ENCODE measurements at places on chromosomes 2 and 18.

GRCh38 chr18:11327391-11328009 is 178.1 kb upstream of the PIEZO2 start:
- DNase-seq, result no peak

GRCh38 chr2:121527009-121527682 is 3.5 kb upstream of the RNU4ATAC start:
- no peak for DNase-seq

DNA sequence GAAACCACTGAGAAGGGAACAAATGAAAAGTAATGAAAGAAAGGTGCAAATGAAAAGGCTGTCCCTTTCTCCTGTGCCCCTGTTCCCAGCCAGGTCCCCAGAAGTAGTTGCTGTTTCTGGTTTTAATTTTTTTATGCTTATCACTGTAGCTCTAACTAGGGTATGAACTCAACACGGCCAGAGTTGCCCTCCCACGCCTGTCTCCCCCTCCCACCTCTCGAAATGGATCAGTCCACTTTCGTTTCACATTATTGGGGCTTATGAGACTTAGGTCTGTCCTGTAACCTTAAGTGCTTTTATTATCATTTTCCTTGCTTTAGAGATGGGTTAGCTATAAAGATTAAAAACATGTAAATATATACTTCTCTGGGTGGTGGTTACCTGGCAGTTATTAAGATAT is 8.6 kb downstream of the RBFA start:
- no peak for DNase-seq

DNA sequence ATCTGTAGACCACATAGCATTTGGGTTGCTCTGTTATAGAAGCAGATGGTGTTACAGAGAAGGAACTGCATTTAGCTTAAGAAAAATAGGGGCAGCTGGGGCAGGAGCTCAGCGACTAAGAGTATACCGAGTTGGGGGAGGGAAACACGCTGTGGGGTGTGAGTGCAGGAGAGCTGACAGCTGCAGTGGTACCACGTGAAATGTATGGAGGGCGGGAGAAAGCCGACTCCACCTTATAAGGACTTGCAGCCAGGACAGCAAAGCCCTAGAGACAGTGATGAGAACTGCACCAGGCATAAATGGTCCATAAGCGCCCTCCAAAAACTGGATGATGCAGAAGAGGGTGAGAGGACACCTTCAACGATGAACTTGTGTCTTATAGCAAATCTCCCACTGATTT is 237.6 kb downstream of the PRKCE start:
- no peak for DNase-seq

- no peak for DNase-seq
Measured at GRCh38 chr2:24816404-24816803, 23.2 kb downstream of the CENPO start.

DNA sequence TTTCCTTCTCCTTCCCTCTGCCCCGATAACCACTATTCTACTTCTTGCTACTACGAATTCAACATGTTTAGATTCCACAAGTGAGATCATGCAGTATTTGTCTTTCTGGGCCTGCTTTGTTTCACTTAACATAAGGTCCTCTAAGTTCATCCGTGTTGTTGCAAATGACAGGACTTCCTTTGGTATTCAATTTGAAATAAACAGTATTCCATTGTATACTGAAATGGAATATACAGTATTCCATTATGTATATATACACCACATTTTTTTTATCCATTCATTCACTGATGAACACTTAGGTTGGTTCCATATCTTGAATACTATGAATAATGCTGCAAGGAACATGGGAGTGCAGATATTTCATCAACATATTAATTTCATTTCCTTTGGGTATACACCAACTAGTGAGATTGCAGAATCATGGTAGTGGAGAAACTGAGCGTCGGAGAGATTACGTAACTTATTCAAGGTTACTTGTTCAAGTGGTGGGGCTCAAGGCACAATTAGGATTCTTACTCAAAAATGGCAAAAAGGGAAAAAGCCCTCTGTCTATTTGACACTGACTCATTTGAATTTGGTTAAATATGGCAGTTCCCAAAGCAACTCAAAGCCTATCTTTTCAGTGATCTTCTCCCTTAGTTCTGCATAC is 85.1 kb downstream of the CHN1 start:
- no peak for DNase-seq

- no peak for DNase-seq
Measured at GRCh38 chr2:111157071-111157661, 36.5 kb downstream of the BCL2L11 start.

DNA sequence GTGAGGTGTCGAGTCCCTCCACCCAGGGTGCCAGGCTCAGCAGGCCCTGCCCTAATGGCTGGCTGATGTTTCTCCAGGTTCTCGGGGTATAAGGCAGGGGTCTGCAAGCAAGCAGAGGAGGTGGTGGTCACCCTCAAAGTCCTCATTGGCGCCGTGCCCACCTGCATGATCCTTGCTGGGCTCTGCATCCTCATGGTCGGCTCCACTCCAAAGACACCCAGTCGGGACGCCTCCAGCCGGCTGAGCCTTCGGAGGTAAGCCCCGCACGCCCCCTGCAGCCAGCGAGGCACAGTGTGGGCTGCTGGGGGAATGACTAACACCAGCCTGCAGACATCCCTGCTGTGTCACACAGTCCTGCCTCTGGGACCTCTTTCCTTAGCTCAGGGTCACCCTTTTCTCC is 14.1 kb downstream of the MFSD2B start:
- no peak for DNase-seq

- no peak for DNase-seq
Measured at GRCh38 chr18:55310863-55311262, 277.1 kb downstream of the TCF4 start.

- no peak for DNase-seq
Measured at GRCh38 chr2:224219781-224220180, 180.7 kb upstream of the SERPINE2 start.

DNA sequence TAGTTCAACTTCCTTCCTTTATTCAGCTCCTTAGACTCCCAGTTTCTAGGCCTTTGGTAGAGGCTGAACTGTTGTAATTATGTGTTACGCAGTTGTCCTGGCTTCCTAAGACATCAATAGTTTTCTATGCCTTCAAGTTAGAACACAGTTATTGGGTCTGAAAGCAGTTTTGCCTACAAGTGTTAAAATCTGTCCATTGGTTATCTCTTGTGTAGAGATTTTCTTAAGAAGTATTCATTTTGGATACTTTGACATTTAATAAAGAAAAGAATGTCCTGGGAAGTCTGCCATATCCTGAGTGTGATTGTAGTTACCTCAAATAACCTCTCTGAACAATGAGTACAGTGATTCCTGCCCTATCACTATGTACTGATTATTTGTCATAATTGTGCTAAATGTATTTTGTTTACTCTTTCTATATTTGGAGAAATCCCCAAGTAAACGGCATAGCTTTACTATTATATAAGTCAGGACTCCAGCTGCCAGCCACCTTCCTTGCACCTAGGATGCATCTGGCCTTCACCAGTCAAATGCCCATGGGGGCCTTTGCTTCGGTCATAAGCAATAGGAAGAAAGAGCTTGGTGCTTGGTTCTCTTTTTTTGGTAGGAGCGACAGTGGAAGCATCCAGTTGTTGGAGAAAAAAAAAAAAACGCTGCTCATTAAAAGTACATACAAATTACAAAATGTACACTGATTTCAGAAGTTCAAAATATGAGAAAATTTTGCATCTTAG is 449.5 kb upstream of the PKDCC start:
- DNase-seq, result peak; percentile 24

- no peak for DNase-seq
Measured at GRCh38 chr2:54568876-54569321, 112.8 kb downstream of the SPTBN1 start.

DNA sequence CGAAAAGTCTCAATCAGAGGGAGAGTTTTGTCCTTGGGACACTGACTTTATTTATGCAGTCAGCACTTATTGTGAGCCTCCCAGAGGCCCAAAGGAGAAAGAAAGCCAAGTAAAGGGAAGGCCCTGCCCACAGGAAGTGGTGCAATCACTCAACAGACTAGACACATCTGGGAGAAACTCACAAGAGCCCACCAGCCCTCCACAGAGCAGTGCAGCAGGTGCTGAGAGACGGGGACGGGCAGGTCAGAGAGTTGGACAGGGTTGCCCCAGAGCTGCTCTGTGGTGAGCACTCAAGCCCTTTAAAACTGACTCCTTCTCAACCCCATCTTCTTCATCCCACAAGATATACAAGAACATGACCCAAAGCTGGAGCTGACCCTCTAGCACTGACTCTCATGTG is 96.0 kb downstream of the TFCP2L1 start:
- no peak for DNase-seq

GRCh38 chr2:64410671-64411070 is 43.3 kb upstream of the LGALSL start:
- no peak for DNase-seq

GRCh38 chr2:27431395-27431794 is 3.0 kb downstream of the NRBP1 start:
- no peak for DNase-seq

DNA sequence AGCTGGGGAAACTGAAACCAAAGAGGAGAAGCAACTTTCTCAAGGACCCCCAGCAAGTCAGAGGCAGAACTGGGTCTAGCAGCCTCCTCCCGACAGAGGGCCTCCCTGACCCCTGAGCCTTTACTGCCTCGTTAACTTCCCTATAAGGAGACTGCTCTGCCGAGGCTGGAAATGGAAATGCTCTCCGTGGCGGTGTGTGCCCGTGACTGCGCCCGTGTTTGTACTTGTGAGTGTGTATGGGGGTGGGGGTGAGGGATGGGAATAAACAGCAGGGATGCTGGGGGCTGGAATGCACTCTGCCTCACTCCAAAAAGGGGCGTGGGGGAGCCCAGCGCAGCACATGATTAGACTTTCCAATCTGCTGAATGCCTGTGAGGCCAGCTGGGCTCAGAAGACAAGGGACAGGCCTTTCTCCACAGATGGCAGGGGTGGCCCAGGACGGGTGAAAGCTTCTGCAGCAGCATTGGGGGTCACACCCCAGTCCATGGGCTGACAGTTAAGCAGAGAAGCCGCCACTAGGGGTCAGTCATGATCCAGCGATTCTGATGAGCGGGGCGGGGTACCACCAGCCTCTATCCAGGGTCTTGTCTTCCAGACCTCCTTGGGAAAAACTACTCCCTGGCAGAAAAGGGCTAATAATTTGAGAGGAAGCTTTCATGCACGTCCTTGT is 26.8 kb downstream of the MPHOSPH10 start:
- peak; percentile 56 for DNase-seq

- no peak for DNase-seq
Measured at GRCh38 chr2:69817729-69818501, 11.5 kb upstream of the GMCL1 start.

DNA sequence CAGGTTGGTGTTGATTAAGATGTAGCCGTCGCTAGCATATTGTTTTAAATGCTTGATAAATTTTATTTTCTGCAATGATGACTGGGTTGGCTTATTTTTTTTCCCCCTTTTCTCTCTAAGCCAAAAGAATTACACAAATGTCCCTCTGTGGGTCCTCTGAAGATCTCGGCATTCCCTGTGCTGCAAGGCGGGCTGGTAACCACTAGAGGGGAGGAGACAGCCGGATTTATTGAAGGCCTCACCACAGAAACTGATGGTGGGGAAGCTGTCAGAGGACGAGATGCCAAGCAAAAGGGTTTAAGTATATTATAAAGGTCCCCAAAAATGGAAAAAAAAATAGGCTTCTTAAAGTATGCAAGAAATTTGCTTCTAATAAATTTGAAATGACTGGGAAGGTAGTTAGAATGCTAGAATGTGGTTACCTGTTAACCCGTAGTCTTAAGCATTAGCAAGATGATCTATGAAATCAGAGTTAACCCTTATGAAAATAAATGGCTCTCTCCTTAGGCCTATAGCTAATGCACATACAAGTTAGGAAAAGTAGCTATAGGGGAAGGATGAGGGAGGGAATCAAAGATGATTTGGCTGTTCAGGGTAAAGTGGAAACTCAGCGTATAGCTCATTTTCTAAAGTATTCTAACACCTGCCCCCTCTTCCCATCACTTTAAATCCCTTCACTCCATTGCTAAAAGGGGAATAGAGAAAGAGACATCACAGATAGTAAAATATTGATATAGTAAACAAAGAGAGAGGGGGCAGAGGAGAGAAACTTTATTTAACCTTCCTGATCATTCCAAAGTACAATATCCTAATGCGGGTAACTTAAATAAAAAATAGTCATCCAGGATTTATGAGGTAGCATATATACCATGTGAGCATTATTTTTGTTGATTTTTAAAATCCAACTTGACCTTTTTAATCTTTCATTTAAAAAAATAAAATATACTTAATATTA is 894.5 kb upstream of the POU3F3 start:
- peak; percentile 19 for DNase-seq

GRCh38 chr2:68839260-68839833 is 31.9 kb downstream of the BMP10 start:
- DNase-seq, result no peak

DNA sequence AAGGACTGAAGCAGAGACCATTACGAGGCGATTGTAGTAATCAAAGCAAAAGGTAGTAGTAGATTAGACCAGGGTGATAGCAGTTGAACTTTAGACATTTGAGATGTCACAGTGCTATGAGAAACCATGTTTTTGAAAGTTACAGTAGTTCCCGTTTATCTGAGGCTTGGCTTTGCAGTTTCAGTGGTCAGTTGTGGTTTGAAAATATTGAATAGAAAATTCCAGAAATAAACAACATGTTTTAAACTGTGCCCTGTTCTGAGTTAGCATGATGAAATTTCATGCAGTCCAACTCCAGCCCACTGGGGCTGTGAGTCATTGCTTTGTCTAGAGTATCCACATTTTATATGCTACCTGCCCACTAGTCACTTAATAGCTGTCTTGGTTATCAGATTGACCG is 47.5 kb downstream of the ZNF638 start:
- DNase-seq, result no peak

DNA sequence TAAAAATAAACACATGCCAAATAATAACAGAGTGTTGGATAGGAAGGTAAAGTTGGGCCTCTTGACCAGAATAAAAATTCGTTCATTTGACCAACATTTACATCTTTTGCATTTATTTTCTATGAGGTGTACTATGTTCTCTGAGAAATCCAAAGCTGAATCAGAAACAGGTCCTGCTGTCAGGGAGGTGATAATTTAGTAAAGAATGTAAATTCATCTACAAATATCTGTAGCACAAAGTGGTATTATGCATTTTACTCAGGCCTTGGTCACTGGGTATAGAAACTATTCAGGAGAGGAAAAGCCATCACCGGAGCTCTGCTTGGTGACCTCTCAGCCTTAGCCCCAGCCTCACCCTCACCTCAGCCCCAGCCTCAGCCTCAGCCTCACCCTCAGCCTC is 208.9 kb downstream of the SPP2 start:
- no peak for DNase-seq

DNA sequence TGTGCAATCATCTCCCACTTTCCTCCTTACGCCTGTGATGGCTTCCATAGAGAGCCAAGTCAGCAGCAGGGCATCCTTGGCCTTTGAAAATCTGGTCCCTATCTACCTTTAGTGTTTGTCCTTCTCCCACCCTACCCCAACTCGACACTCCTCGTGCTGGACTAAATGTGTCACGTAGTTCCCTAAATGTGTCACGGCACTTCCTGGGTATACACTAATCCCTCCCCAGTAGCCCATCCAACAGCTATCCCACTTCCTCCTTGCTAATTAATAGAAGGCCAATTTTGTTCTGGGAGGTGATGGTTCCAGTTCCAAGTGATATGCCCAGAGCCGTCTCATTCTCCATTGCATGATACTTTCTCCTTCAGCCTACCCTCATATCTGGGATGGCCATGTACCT is 36.5 kb upstream of the ZFP36L2 start:
- no peak for DNase-seq

GRCh38 chr2:231238689-231239088 is 40.3 kb downstream of the ARMC9 start:
- DNase-seq, result no peak

- DNase-seq, result no peak
Measured at GRCh38 chr2:128742467-128742866, 423.8 kb upstream of the HS6ST1 start.

Data from left cardiac atrium (tissue), 4 donors.